ENCODE measurements at places on chromosomes 5 and 9.

DNA sequence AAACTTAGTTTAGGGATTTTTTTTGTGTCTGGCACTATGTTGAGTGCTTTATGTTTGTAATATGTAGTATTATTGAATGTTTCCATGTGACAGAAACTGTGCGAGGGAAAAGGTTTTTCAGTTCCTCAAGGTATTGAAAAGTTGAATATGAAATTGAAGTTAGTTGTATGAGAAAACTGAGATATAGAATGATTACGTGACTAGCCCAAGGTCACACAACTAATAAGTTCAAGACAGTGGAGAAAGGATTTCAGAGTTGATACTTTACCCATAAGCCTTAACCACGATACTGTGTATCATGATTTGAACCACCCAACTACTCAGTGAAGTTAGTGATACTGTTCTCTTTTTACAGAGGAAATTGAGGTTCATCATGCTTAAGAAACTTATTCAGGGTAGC, 5.7 kb downstream of the NIPBL start:
- no peak for DNase-seq

- DNase-seq: no peak
Observed at GRCh38 chr9:89295400-89295799, 15.6 kb upstream of the CKS2 start.

DNA sequence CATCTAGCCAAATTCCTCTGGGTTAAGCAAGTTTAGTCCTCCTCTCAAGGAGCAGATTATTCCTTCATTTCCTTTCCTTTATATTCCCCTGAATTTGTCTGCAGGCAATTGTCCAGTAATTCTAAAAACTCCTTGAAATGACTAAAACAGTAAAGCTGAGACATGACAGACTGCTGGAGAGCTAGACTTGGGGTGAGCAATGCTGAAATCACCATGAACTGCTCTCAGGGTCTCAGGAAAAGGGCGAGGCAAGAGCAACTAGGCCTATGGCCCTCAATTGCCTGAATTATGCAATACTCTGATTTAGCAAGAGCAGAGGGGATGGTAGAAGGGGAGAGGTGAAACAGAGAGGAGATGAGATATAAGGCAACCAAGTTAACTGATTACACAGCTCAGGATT, 172.9 kb upstream of the NREP start:
- DNase-seq: no peak

- DNase-seq: no peak
Observed at GRCh38 chr5:173578947-173579615, 37.4 kb downstream of the BOD1 start.

DNA sequence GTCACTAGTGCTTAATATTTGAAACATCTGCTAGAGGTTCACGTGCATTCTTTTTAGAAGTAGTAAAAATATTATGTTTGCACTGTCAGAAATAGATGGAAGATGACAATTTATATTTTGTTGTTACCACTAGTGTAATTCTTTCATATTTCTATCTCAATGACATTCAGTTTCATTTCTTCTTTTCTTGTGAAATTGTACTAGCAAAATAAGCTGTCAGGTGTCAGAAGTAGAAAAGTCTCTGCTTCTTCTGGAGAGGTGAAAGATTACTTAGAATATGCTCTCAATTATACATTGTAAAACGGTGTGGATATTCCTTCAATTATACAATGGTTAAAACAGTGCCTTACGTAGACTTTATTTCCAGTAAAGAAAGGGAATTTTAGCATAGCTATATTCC, 395.4 kb downstream of the CSNK1G3 start:
- DNase-seq: no peak

- no peak for DNase-seq
Observed at GRCh38 chr9:26142201-26142600, 464.0 kb upstream of the TUSC1 start.

DNA sequence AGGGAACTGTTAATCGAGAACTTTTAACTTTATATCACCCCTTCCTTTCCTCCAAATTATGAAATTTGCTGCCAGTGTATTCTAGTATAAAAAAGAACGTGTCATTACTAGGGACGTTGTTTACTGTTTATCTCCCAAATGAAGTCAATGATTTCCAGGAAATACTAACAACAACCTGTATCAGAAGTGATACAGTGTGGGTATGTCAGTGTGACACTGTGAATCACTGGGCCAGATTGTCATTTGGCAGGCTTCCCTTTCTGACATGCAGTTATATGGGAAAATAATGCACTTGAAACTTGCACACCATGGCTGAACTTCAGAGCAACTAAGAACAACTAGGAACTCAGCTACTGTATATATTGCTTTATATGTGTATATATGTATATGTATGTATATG, 12.6 kb downstream of the ZNF462 start:
- no peak for DNase-seq

DNA sequence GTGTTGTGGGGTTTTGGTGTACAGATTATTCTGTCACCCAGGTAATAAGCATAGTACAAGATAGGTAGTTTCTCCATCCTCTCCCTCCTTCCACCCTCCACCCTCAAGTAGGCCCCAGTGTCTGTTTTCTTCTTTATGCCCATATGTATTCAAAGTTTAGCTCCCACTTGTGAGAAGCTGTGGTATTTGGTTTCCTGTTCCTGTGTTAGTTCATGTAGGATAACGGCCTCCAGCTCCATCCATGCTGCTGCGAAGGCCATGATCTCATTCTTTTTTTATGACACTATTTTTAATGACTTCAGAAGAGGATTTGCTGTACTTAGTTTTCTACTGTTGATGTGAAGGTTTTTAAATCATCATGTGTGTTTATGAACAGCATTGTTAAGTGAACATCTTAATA, 11.9 kb downstream of the CCDC180 start:
- no peak for DNase-seq

GRCh38 chr9:87629104-87629503, 96.8 kb upstream of the CTSL start:
- no peak for DNase-seq

DNA sequence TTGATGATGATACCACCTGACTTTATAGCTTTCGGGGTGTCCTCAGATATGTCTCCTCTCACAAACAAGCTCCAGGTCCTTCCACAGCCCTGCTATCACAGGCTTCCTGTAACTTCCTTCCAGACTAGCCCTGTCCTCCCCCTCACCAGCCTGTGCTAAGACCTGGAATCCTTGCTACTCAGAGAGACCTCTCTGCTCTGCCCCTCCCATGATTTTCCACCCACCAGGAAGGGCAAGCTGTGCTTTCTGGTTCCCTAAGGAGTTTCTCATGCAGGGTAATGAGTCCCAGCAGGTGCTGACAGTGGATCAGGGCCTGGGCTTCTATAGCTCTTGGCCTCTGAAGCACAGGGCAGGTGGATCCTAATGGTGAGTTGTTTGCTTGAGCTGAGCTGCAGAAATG, 86.9 kb downstream of the AOPEP start:
- DNase-seq: no peak

DNA sequence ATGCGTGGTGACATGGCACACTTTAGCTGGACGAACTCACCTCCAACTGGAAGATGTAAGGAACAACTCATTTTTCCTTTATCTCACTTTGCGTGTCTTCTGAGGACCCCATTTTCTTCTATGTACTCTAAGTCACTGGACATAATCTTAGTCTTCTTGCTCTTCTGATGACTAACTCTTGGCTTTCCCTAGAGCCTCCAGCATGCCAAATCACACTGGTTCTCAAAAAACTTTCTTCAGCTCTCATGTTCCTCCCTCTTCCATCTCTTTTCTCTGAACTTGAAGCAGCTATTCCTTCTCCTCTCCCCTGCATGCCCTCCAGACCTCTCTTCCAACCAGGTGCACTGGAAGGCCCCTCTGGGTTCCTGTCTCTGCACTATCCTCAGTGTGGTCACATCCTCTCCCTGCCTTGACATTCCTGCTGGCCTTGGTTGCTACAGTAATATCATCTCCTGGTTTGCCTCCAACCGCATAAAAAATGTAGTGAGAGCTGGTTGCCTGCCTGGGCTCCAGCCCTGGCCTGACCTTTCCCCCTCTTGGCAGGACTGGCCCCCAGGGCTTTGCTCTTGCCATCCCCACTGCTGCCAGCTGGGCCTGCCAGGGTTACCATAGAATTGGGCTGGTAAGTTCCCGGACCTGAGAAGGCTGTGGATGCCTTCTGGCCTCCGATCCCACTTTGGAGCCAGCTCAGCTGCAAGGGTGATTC, 44.8 kb upstream of the BNC2 start:
- no peak for DNase-seq

DNA sequence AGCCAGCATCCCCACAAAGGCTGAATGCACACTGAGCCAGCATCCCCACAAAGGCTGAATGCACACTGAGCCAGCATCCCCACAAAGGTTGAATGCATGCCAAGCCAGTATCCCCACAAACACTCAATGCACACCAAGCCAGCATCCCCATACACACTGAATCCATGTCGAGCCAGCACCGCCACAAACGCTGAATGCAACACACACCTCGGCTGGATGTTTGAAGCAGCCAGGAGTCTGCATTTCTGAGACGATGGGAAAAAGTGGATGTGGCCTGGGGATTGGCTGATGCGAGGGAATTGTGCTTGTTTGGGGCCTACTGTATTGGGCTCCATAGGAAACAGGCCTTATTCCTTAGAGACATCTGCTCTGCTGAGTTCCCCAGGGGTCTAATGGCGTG, 30.9 kb upstream of the CEP72 start:
- no peak for DNase-seq

DNA sequence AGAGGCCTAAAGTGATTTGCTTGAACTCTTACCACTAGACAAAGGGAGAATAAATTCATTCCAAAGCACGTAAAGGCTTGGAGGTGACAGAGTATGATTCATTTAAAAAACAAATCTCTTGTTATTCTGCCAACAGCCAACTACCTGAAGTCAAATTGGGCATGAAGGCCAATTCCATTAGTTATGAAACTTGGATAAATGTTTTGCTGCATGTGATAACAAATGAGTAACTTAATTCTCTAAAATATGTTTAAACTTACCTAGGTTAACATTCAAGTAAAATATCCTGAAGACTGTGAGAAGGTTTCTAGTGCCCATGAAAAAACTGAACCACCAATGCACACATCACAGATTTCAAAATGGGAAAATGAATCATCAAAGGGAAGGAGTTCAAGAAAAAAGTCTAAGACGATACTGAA, 120.1 kb upstream of the TSLP start:
- DNase-seq: no peak

DNA sequence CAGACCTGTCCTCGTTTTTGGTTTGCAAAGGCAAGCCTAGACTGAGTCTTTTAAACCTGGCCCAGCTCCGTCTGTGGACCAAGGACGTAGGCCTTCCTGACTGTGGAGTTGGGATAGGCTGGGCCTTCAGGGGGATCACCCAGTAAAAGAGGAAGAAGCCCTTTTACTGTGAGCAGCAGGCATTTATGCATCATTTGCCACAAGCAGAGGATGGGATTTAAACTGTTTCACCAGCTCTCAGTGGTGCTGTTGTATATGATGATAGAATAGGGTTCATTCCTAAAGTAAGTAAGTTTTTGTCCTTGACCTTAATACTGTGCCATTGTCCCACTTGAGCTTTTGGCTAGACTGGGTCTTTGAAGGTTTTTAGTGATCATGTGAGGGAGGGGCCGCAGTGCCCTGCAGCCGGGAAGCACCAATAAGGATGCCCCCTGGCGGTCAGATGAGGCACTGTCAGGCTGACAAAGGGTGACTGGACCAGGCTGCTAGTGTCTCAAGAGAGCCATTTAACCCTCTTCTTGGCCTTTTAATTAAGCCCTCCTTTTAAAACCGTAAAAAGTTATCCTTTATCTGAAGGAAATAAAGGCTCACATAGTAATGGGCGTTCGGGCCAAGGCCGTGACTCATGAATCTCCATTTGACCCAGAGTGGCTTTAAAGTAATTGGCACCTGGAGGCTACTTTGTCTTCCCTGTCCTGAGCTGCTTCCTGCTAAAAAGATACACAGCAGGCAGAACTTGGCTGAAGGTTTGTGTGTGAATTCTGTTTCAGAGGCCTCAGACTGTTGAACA, 74.0 kb downstream of the UBAP1 start:
- peak; percentile 63 for DNase-seq

- no peak for DNase-seq
Observed at GRCh38 chr9:114285166-114285867, 37.6 kb upstream of the ORM1 start.

GRCh38 chr5:140261403-140262171, 41.3 kb downstream of the PFDN1 start:
- no peak for DNase-seq

GRCh38 chr9:133188006-133188842, 20.8 kb downstream of the OBP2B start:
- peak; percentile 29 for DNase-seq

GRCh38 chr9:136311051-136312008, 7.4 kb upstream of the CCDC187 start:
- DNase-seq: peak; percentile 19

- DNase-seq: no peak
Observed at GRCh38 chr9:14058325-14058688, 255.6 kb downstream of the NFIB start.

DNA sequence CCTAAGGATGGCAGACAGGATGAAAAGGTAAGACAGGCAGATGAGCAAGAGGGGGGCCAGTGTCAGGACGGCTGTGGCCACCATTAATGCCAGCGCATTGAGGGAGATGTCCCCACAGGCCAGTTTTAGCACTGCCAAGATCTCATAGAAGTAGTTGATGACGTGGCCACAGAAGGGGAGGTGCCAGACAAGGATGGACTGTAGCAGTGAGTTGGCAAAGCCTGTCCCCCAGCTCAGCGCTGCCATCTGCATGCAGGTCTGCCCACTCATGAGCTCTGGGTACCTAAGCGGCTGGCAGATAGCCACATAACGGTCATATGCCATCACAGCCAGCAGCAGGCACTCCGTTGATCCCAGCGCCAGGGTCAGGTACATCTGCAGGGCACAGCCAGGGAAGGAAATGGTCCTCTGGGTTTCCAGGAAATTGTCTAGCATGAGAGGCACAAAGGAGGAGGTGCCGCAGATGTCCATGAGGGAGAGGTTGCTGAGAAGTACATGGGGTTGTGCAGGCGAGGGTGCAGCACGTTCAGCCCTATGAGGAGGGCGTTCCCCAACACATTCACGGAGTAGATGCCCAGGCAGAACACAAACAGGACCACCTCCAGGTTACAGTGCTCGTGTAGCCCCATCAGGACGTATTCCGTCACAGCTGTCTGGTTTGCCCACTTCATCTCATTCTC, 10.8 kb downstream of the OR13J1 start:
- peak; percentile 7 for DNase-seq

DNA sequence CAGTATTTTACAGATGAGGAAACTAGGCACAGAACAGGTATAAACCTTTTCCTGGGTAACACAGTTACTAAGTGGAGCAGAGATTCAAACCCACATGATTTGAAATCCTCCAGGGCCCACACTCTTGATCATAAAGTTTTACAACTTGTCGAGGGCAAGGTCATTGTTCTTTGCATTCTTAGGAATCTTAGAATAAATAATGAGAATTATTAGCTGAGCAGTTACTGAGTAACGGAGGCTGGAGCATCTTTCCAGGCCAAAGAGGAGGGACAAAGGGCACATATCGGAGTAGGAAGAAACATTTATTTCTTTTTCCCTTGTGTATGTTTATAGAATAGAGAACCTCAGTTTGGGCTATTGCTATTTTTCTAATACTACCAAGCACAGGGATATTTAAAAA, 27.1 kb upstream of the F2R start:
- no peak for DNase-seq
